ENCODE measurements at places on chromosomes 12 and 14. TPM values are rescaled to one million over a fixed set of nuclear protein-coding genes. Genes with fewer than 3 reads are reported as not detected.

DNA sequence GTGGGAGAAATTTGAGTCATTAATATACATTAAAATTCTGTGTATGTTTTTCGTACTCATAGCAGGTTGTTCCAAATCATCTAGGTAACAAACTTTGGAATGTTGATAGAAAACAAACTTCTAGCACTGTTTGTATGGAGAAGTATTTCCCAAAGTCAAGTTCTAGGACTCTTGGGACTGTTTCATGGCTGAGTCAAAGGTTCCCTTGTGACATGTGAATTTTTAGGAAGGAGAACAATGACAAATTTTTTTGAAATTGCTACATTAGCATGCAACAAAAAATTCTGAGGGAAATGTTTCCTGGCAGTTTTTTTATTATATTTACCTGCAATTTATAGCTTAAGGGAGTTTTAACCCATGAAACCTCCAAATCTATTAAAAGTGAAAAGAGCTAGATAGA, 73.8 kb downstream of the RASSF8 start:
- DNase-seq, result no peak

DNA sequence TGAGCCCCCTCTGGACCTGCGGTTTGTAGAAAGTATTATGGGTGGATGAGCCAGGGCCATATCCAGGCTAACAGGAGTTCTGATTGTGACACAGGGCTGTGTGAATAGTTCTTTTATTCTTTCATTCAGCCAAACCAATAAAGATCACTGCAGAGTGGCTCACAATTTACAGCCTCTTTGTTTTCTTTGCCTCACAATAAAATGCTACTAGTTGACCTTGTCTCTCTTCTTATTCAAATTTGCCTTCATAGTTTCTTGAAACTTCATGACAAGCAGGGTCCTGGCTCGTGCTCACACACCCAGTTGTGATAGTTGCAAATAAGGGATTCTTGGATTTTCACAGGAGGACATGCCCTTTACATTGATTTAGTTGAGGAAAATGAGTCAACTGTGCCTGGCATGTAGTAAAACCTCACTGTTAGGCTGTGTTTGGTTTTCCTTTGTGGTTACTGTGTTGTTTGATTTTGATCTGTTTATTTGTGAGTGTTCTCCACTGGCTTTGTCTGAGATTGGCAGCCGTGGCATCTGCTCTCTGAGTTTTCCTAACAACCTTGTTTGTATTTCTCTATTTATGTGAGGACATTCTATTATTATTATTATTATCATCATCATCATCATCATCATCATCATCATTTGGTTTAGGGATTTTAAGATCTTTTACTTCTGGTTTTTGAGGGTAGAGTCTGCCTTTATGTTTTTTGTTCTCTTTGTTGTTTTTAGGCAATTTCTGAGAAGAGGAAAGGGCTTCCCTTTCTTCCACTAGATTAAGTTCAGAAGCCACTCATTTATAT, 2.7 kb upstream of the KRT6B start:
- DNase-seq, result no peak

DNA sequence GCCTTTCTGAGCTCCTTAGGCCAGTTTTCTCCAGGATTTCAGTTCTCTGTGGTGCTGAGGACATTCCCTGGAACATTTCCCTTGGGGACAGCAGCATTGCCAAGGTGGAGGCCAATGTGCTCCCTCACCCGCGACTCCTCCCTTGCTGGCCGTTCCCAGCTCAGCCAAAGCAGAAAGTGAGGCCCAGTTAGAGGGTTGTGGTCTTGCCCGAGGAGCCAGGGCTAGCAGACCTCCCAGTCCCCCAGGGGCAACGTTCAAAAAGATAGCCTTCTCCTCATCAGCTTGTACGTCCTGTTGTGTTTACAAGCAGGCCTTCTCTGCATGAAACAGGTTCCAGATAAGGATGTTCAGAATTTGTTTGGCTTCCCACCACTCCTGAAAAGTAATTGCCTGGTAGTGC, 78.4 kb downstream of the SSPN start:
- DNase-seq, result no peak

GRCh38 chr12:89882050-89882449, 173.4 kb upstream of the ATP2B1 start:
- DNase-seq, result no peak

DNA sequence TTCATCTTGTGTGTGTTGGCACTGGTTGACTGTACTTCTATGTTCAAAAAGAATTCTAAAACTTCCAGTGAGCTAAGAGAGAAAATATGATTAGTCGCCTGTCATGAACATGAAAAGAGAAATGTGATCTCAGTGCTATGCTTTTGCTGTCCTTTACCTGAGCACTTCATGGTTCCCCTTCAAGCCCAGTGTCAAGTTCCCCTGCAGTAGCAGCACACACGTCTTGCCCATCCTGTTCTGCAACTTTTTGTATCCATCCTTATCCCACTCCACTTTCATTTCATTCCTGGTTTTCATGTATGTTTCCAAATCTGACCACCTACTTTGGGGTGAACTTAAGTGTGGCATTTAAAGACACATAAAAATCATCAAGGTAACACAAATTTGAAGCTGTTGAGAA, 848.0 kb upstream of the USP15 start:
- DNase-seq, result no peak

DNA sequence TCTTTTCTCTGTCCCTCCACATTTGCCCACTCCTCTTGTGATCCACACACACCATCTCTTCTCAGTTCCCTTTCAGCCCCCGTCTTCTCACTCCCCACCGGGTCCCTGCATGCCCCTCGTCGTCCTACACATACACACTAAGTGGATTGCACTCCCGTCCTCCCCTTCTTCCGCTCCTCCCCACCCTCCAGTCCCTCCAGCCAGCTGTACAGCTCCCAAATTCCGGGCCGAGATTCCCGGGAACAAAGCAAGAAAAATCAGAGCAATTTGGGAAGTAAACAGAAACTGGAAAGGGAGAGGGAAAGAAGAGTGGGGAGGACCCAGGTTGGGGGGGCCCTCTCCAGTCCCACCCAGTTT, 282 bp upstream of the IGFBP6 start:
- peak; percentile 69 for DNase-seq

GRCh38 chr14:67618617-67619063, 1.1 kb upstream of the ARG2 start:
- DNase-seq, result no peak

The PLEK2 gene
- total RNA-seq, result not detected

Data from H9 (cell line).